Parietal lobe (tissue), 2 donors: ENCODE measurements at places on chromosomes 6 and 20. TPM values are rescaled to one million over a fixed set of nuclear protein-coding genes. Genes with fewer than 3 reads are reported as not detected.

The PKIB gene
- total RNA-seq = 0.94 TPM

The GRM1 gene
- total RNA-seq = 25.0 TPM

The NKAPL gene
- total RNA-seq = 5.0 TPM

The CDSN gene
- not detected for total RNA-seq

The PSMB9 gene
- 0.94 TPM for total RNA-seq

The PTGIS gene
- total RNA-seq = 7.5 TPM

The NMBR gene
- 6.6 TPM for total RNA-seq

The DEFB125 gene
- not detected for total RNA-seq

The CRISP3 gene
- total RNA-seq = not detected

The LINC00237 gene
- total RNA-seq = 2.8 TPM

The BTN1A1 gene
- total RNA-seq = not detected

The IL17A gene
- not detected for total RNA-seq

The CD24 gene
- 943 TPM for total RNA-seq

The UCKL1 gene
- 32.9 TPM for total RNA-seq

The NINL gene
- total RNA-seq = 46.6 TPM

The B3GALT4 gene
- 12.8 TPM for total RNA-seq

The NFKBIE gene
- total RNA-seq = 7.8 TPM

The GPSM3 gene
- 0.63 TPM for total RNA-seq

The MAS1 gene
- total RNA-seq = 0.31 TPM

The GPX6 gene
- total RNA-seq = not detected
